ENCODE measurements at places on chromosomes 1 and 21.
A peak's percentile ranks its signal among the peaks of the same experiment; 100 is the strongest.

GRCh38 chr1:92356956-92357355, 58.1 kb downstream of the RPAP2 start:
- DNase-seq, result no peak

GRCh38 chr1:62800825-62801306, 16.9 kb downstream of the ATG4C start:
- no peak for DNase-seq

GRCh38 chr1:47235806-47236205, 3.8 kb upstream of the TAL1 start:
- no peak for DNase-seq

DNA sequence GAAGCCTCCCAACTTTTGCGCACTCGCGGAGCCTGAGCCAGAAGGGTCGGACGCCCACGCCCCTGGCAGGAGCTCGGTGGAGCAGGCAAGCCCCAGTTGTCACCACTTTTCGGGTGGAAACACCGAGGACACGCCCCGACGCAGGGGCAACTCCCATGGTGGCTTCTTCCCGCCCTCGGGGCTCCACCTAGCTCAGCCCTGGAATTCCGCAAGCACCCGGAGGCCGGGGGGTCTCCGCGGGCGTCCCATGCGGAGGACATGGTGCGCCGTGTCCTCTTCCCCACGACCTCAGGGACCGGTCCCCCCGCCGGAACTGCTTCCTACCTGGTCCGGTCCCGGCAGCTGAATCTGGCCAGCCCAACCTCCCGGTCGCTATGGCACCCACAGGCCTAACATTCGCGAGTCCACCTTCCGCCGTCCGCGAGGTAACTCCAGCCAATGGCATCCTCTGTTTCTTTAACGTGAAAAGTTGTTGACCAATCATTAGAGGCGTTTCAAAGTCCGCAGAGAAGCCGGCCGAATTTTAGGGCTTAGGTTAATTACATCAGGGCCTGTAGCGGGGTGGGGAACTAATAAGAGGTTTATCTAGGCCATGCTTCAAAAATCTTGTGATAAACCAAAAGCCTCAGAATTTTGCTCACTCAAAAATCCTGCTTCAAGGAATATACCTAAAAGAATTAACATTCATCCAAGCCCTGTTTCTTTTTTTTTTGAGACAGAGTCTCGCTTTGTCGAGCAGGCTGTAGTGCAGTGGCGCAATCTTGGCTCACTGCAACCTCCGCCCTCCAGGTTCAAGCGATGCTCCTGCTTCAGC, at the start of gene STPG1:
STPG1 (minus strand) TSS at position 433 of the 814 bp plus-strand sequence. CDS start 12,394 bp downstream, outside the sequence.
- peak; percentile 90 for DNase-seq

DNA sequence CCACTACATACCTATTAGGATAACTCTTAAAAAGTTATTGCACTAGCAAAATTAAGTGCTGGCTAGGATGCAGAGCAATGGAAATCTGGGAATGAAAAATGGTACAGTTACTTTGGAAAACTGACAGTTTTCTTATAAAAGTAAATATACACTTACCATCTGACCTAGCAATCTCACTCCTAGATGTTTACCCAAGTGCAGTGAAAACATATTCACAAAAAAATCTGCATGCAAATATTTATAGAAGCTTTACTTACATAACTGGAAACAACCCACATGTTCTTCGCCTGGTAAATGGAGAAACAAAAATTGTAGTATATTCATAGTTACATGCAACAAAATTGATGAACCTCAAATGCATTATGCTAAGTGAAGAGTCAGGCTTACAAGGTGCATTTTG, 12.9 kb upstream of the FLG2 start:
- no peak for DNase-seq

GRCh38 chr21:24861471-24861870, 745.8 kb downstream of the MRPL39 start:
- no peak for DNase-seq

DNA sequence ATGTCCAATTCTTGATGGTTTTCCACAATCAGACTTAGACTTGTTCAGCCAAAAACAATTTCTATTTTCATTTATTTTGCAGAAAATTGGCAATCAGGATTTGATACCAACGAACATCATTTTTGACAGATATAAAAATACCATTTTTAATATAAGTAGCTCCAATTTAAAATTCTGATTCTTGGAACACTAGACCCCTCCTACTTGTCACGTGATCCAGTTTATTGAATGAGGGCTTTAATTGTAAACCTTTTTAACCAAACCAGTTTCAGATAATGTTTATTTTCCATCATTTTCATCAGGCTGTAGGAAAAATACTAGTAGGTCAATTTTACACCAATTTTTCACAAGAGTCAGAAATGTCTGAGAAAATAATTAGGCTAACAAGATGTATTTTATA, 607.2 kb upstream of the RGS18 start:
- no peak for DNase-seq

DNA sequence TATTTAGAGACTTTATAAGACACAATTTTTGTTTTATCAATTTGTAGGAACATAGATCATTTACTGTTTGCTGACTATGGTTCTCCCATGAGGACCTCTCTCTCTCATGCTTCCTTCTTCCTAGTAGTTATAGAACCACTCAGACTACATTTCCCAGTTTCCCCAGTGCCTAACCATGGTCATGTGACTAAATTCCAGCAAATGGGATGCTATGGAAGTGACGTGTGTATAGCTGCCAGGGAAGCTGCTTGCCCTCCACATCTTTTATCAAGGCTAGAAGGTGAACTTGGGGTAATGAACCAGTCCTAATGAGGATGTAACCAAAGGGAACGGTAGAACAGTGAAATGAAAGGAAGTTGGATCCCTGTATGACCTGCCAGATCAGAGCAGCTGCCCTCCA, 184.0 kb downstream of the MIS18A start:
- DNase-seq, result no peak

DNA sequence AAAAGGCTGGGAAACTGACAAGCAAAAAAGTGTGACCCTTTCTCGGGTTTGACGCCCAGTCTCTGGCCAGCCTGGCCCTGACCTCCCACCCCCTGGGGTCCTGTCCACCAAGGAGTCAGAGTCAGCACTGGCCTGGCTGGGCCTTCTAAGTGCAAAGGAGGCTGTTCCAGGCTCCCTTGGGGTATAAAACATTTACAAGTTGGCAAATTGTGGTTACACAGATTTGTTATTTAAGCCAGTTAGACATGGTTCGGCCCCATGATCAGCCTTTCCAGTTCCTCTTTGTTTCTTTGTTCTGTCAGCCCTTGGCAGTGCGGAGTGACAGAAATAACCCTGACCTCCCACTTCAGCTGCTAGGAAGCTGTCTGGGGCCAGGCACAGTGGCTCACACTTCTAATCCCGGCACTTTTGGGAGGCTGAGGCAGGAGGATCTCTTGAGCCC, 161.6 kb upstream of the RAB4A start:
- no peak for DNase-seq

GRCh38 chr1:99677416-99677815, 31.5 kb downstream of the PALMD start:
- DNase-seq, result no peak

DNA sequence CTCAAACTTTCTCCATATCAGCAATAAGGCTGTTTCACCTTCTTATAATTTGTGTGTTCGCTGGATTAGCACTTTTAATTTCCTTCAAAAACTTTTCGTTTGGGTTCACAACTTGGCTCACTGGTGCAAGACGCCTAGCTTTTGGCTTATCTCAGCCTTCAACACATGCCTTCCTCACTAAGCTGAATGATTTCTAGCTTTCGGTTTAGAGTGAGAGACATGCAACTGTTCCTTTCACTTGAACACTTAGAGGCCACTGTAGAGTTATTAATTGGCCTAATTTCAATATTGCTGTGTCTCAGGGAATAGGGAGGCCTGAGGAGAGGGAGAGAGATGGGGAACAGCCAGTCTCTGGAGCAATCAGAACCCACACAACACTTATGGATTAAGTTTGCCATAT, 41.2 kb upstream of the IFNLR1 start:
- no peak for DNase-seq

GRCh38 chr1:164746632-164747031, 187.6 kb downstream of the PBX1 start:
- no peak for DNase-seq

- no peak for DNase-seq
Observed at GRCh38 chr21:35057428-35057827, 8.3 kb upstream of the RUNX1 start.

DNA sequence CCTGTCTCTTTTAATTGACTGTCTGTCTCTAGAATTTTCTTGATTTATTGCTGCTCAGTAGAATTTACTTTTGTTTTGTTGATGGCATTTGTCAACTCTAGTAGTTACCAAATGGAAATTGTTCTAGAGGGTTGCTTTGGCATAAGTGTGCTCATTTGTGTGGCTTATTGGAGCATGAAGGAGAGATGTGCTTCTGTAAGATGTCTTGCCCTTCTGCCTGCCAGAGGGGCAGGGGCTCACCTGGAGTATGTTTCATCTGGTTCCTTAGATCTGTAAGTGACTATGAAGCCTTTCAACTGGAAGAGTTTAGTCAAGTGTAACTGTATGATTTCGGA, 345.5 kb downstream of the DISC1 start:
- DNase-seq, result no peak

- DNase-seq, result no peak
Observed at GRCh38 chr1:24415910-24416665, 486 bp downstream of the NIPAL3 start.

DNA sequence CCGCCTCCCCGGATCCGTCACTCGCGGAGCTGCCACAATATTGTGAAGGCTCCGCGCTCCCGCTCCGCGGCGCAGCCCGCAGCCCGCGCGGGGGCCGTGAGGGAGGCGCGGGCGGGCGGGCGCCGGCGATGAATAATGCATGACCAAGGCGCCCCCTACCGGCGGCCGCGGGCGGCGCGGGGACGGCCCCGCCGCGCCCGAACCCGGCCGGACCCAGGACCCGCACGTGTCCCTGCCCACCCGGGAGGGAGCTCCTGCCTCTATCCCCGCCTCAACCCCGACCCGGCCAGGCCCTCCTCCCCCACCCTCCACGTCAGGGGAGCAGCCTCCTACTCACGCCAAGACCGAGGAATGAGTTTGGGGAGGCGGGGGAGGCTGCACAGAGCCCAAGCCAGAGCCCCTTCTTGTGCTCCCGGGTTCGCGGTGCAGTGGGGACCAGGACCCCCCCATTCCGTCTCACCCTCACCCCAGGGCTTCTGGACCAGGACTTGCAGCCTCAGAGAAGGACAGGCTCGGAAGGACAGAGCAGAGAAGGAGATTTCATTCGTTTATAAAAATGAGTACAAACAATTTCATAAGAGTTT, 70.8 kb upstream of the CASZ1 start:
- DNase-seq, result peak; percentile 79

- DNase-seq, result no peak
Observed at GRCh38 chr1:22488319-22488718, 36.7 kb downstream of the ZBTB40 start.

- DNase-seq, result no peak
Observed at GRCh38 chr1:55749975-55750627, 534.9 kb upstream of the USP24 start.

DNA sequence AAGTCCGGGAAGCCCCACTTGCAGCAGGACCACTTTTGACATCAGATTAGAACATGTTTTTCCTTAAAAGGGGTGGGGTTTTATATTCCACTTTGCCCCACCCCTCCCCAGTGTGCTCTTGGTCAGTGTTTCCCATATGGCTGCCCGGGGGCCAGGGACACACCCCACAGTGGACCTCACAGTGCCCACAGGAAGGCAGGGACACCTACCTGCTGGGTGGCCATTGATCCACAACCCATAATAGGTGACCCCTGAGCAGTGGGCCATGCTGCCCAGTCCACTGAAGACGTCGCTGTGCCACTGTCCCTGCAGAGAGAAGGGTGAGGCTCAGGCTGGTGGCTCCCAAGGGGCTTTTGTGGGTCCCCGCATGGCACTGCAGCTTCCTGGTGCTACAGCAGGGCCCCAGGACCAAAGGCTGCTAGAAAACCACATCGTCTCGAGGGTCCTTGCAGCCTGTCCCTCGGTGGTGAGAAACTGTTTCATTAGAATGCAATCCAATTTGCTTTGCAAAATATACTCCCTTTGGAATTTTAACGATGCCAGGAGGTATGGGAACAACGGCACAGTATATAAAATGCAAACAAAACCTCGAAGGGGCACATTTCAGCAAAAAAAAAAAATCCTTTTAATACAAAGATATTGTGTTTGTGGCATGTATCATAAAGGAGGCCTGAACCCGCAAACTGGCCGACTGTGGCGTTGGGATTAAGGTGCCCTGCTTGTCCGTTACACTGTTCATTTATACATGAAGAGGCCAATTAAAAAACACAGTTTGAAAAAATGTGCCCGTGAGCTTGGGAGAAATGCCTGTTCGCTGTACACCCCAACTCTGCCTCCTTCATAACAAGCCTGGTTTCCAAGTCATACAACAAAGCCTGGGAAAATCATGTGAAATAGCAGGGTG, 16.9 kb downstream of the MORN1 start:
- DNase-seq, result no peak

- DNase-seq, result no peak
Observed at GRCh38 chr1:86648255-86648654, 56.1 kb upstream of the SH3GLB1 start.

- no peak for DNase-seq
Observed at GRCh38 chr1:163048869-163049268, 20.3 kb upstream of the RGS4 start.

- DNase-seq, result no peak
Observed at GRCh38 chr1:1432274-1432950, 3.1 kb upstream of the VWA1 start.

GRCh38 chr1:26827663-26828062, 1.2 kb downstream of the ZDHHC18 start:
- no peak for DNase-seq

- no peak for DNase-seq
Observed at GRCh38 chr1:182556279-182556678, 32.8 kb downstream of the RNASEL start.

- no peak for DNase-seq
Observed at GRCh38 chr1:222769181-222769580, 32.2 kb downstream of the FAM177B start.

DNA sequence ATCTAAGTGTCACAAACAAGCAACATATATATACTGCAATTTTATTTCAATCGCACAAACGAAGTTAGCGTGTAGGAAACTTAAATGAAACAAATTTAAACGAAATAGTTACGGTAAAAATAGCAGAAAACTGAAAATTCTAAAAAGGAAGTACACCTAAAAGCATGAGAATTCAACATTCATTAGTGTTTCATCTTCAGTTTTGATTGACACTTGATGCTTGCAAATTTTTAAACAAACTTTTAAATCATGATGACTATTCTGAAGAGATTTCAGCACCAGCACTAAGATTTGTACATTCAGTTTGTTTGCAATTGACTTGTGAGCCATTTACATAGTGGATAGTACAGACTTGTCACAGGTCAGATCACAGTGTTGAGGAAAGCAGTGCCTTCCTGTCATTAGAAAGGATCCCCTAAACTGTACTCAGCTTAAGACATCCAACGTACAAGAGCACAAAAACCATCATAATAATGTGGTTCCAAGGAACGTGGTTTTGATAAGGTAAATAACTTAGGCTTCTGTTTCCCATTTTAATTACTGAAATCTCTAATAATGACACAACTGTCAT, 67.0 kb upstream of the LBR start:
- DNase-seq, result no peak

DNA sequence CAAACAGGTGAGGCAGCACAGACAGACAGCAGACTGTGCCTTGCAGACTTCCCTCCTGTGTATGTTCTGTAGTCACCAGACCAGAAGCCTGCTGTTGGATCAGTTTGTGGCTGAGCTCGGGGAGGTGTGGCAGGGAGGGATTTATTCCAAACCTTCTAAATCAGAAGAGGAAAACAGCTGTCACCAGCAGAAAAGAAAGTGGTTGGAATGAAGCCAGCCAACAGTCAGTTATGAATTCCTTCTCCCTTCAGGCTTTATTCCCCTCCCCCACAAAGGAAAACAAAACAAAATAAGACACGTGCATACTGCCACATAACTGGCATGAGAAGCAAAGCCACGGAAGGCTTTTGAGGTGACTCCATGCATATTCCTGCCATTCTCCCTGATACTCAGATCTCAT, 19.0 kb upstream of the PIGV start:
- no peak for DNase-seq

- DNase-seq, result no peak
Observed at GRCh38 chr1:116580446-116581322, 9.9 kb upstream of the CD58 start.
